ENCODE measurements at places on chromosomes 5 and 9. TPM values are rescaled to one million over a fixed set of nuclear protein-coding genes. Genes with fewer than 3 reads are reported as not detected.

The SV2C gene
- total RNA-seq = 0.26 TPM

- DNase-seq = no peak
These were observed 16.8 kb upstream of the PRLR start for GRCh38 chr5:35246900-35247647.

DNA sequence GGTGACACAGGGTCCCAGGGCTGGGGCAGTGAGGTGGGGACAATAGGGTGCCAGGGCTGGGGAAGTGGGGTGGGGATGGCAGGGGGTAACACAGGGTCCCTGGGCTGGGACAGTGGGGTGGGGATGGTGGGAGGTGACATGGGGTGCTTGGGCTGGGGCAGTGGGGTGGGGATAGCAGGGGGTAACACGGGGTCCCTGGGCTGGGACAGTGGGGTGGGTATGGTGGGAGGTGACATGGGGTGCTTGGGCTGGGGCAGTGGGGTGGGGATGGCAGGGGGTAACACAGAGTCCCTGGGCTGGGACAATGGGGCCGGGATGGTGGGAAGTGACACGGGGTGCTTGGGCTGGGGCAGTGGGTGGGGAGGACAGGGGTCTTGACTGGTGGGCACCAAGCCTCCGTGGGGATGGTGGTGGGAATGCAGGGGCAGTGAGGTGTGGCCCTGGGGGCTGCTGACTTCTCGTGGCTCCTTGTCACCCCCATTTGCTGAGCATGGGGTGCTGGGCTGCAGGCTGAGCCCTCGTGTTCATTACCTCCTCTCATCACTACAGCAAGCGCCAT, 41.7 kb downstream of the OLFM1 start:
- DNase-seq = no peak

The SLC6A3 gene
- not detected for total RNA-seq

DNA sequence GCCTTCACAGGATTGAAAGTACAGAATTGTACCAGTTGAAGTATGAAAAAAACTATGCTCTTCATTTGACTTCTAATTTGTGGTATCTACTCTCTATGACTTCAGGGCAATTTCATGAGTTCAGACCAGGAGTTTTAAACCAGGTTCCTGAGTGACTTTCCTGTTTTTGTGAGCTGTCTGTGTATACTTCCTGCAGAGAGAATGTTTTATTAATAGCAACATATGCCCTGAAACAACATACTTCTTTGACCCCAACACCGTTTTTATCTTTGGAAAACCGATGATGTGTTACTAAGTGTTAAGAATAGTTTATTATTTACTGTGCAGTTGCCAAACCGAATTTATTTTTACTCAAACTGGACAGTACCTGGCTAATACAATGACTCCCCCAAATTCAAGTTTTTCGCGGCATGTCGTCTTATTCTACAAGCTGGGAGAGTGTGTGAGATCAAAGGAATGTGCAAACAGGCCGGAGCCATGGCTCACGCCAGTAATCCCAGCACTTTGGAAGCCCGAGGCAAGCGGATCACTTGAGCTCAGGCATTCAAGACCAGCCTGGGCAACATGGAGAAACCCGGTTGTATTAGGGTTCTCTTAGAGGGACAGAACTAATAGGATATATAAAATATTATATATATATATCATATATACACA, 58.7 kb upstream of the ERBIN start:
- no peak for DNase-seq

GRCh38 chr9:126439402-126439765, 112.8 kb downstream of the MVB12B start:
- peak; percentile 58 for DNase-seq

DNA sequence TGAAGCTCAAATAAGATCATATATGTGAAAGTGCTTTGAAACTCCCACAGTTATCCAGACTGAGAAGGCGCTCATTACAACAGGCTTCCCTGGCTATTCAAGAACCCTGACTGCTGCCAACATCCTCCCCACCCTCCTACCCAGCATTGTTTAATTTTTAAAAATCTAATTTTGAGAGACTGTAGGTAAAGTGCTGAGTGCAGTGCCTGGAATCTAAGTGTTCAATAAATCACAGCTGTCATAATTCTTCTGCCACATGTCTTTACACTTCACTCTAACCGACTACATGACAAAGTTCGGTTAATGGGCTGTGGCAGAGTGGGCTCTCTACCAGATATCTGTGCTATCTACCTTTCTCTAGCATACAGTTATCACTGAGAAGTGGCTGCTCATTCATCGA, 255.6 kb upstream of the C9orf72 start:
- DNase-seq = no peak

The ADAMTS19 gene
- total RNA-seq = under 0.01 TPM

DNA sequence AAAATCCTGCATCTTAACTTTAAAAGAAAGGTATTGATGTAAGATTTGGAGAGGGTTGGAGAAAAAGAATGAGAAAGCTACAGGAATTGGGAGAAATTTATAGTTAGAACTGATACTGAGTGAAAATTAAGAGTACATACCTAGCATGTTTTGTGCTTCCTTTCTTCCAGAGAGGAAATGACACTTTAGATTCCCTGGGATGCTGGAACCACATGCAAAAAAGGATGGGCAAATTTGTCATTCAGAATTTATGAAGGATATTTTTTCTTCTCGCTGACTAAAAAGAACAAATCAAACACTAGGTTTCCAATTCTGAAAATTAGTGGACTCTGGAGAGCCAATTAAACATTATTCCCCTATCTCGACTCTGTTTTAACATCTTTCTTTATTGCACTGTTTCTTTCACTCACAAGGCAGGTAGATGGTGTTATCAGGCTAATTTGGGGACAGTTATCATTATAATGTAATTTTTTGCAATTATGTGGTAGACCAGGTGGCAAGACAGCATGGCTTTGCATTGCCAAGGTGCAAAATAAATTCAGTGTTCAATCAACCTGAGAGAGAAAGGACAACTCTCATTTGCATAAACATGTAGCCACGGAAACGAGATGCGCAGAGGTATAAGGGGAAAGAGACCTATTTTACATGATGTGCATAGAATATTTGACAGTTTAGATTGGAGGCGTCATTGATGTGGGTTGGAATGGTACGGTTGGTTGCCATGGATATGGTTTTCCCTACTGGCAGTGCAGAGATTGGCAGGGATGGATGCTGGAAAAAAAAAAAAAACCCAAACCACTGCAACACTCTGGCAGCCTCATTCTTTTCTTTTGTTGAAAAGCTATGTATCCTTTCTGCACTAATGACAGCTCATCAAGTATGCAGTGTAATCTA, 320.4 kb upstream of the CCNH start:
- no peak for DNase-seq

All from mammary epithelial cell (primary cell).